ENCODE measurements at places on chromosomes 4 and X.

- DNase-seq, result no peak
These were observed 936.6 kb upstream of the EPHA5 start for GRCh38 chr4:66606908-66607307.

DNA sequence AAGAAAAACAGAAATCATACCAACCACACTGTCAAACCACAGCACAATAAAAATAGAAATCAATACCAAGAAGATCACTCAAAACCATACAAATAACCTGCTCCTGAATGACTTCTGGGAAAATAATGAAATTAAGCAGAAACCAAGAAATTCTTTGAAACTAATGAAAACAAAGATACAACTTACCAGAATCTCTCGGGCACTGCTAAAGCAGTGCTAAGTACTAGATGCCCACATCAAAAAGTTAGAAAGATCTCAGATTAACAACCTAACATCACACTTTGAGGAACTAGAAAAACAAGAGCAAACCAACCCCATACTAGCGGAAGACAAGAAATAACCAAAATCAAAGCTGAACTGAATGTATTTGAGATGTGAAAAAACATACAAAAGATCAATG is 33.2 kb downstream of the AWAT2 start:
- DNase-seq, result no peak

- no peak for DNase-seq
These were observed 29.7 kb downstream of the OFD1 start for GRCh38 chrX:13764281-13764680.

- DNase-seq, result no peak
These were observed 17.4 kb upstream of the TMEM184C start for GRCh38 chr4:147599769-147600168.

DNA sequence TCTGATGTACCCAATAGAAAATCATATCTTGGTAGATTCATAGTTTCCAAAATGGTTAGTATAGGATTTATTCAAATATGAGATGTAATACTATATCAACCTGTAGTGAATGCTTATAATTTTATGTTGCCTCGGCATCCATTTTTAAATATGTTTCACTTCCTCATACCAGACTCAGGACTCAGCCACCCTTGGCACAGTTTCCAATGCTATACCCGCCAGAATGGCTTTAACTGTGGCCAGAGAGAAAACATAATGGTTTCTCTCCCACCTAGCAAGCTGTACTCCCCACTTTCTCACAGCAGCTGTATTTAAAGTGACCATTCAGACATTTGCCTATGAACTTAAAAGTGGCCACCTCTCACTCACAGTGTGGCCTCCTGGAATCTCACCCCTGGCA is 466.6 kb upstream of the PABPC4L start:
- DNase-seq, result no peak

- no peak for DNase-seq
These were observed 61.1 kb upstream of the HCCS start for GRCh38 chrX:11050013-11050412.

GRCh38 chr4:164177753-164178152 is 576.2 kb upstream of the SMIM31 start:
- no peak for DNase-seq

GRCh38 chr4:109010521-109010920 is 247.7 kb upstream of the ETNPPL start:
- no peak for DNase-seq

Measured in activated T-cell treated with anti-CD3 and anti-CD28 coated beads for 24 hours (primary cell).